ENCODE measurements at places on chromosomes 6 and 20.

- DNase-seq = no peak
Measured at GRCh38 chr20:35279040-35279439, 1.1 kb upstream of the MMP24OS start.

- no peak for DNase-seq
Measured at GRCh38 chr6:143215771-143216170, 155.1 kb downstream of the AIG1 start.

DNA sequence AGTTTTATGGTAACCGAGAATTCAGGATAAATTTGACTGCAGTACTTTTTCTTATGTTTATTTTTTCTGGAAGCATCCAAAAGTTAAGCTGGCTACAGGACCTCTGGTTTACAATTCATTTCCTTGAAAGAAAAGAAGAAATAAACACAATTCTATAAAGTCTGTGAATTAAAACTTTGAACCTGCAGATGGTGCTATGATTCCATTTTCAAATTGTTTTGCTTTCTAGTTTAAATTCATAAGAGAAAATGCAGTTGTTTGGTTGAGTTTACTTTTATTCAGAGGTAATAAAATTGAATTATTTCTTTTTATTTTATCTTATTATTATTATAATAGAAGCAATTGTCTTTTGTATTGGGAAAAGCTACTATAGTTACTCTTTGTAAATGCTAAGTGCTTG, 1.8 kb upstream of the VIP start:
- no peak for DNase-seq

DNA sequence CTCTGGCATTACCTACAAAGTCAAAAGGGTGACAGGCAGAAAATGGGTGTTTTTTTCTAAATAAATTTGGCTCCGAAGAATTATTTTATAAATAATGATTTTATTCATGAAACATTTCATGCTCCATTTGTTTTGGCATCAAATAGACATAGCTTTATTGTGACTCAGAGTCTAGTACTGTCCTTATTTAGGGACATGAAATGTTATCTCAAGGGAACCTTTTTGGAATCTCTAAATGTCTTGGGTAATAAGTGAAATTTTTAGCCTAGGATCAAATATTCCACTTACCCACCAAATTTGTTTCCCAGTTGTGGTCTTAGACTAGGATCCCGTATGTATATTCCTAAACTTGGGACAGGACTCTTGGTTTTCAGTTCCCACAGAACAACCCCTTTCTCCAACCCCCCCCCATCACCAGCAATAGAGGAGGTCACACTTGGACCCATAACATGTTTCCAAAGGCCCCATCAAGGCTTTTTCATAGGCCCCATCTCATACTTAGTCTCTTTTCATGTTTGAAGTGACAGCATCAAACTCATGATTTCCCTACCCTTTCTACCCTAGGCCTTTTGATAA, 81.8 kb downstream of the JAG1 start:
- no peak for DNase-seq

DNA sequence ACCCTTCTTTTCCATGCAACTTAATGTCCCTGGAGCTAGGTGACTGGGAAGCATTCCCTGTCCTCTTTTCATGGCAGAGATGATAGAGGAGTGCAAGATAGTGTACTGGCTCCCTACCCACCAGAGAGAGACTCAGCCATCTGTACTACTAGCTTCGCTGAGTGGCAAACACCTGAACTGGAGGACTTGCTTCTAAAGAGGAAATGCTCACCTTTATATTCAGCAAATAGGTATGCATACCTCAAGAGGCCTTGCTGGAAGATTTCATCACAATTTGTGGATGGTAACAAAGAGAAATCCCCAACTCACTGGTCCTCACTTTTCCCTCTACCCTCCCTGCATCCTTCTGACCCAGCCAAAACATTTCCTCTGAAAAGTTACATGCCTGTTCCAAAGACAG, 124.1 kb downstream of the FOXA2 start:
- no peak for DNase-seq

DNA sequence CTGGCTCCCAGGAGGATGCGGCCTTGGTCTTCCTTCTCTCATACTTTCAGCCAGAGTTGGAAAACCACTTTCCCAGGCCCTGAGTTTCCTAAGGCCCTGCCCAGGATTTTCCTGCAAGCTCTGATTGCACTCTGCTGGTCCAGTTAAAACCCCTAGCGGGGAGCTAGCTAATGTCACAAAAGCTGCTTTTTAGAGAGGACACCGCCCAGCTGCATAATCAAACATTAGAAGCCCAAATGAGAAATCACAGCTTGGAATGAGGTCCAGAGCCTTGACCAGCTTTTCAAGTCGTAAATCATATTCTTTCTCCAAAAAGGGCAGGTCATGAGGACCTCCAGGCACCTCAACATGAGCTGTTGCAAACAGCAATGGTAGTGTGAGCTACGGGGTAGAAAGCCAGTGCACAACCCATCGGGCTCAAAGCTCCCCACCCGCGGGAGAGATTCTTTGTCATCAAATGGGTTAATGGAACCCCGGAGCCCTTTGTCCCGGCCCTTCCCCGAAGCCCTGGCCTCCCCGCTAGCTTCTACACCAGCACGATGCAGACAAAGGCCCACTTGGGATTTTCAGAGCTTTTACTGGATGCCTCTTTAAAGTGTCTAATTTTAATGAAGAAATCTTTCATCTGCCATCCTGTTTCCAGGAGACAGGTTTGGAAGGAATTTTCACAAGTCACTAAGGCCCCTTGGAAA, 134.0 kb downstream of the SCML4 start:
- DNase-seq = no peak

- no peak for DNase-seq
Measured at GRCh38 chr6:125477844-125478243, 176.1 kb upstream of the HDDC2 start.

DNA sequence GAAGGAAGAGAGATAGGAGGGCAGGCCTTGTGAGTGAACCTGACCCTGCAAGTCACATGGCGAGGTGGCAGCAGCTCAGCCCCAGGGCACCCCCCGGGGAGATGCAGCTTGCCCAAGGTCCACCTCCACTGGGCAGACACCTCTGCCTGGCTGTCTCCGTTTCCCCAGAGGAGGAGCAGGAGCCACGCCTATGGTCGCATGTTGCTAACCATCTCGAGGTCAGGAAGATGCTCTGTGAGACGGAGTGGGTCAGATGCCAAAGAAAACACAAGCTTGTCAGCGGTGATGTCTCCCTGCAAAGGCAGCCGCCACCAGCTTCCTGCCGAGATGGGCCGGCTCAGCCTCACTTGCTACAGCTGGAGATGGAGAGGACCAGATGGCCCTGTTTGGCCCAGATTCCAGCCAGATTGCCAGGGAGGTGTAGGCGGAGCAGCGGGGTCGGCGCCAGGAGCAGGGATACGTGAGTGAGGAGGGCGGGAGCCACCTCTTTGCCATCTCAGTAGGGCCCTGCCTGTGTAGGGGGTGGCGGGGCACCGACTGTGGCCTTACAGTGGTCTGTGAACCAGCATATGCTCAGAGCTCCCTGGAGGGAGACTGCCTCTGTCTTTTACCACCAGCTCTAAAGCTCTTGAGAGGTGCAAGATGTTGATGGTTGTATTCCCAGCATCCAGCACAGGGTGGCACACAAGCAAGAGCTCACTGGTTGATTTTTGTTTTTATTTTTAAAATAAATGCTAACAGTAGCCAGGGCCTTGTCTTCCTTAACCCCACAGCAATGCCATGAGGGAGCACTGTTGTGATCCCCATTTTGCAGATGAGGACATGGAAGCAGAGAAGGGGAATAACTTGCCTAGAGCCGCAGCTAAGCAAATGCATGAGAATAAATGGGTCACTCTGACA, 42.9 kb upstream of the FAM83D start:
- no peak for DNase-seq

GRCh38 chr6:141169419-141169818, 963.3 kb upstream of the GJE1 start:
- no peak for DNase-seq

- DNase-seq = no peak
Measured at GRCh38 chr6:30876039-30876730, 8.1 kb upstream of the DDR1 start.

DNA sequence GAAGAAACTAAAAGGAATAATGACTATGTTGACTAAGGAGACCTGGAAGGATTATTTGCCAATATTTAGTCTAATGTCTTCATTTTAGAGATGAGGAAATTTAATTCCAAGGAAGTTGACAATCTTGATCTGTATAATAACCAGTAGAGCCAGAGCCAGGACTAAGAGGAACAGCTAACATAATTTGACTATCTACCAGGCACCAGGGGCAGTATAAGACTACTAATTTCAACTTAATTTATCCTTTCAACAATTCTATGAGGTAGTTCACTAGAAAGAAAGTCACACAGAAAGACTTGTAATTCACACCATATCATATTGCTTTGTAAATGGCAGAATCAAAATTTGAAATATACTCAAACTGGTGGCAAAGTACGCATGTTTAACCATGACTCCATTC, 273.0 kb upstream of the STXBP5 start:
- DNase-seq = no peak

DNA sequence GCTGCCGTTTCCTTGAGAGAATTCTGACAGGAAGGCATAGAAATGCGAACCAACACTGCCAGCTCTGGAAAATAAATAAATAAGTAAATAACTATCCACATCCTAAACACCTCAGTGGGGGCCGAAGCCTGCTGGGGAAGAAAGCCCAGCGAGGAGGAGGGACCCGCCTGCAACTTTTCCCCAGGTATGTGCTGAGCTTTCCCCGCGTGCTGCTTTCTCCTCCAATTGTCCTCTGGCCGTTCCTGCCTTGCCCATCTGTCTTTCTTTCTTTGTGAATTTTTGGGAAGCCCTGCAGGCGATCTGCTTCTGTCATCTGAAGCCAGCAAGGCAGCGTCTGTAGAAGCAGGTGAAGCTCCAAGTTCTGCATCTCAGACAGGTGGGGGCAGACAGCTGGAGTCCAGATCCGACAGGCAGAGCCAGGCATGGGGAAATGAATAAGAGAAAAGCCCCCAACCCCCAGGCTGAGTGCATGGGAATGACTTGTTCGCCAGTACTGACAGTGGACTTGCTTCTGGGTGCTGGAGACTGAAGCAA, 49.2 kb upstream of the IL17A start:
- no peak for DNase-seq

GRCh38 chr6:164507206-164507940, 802.0 kb downstream of the C6orf118 start:
- no peak for DNase-seq

DNA sequence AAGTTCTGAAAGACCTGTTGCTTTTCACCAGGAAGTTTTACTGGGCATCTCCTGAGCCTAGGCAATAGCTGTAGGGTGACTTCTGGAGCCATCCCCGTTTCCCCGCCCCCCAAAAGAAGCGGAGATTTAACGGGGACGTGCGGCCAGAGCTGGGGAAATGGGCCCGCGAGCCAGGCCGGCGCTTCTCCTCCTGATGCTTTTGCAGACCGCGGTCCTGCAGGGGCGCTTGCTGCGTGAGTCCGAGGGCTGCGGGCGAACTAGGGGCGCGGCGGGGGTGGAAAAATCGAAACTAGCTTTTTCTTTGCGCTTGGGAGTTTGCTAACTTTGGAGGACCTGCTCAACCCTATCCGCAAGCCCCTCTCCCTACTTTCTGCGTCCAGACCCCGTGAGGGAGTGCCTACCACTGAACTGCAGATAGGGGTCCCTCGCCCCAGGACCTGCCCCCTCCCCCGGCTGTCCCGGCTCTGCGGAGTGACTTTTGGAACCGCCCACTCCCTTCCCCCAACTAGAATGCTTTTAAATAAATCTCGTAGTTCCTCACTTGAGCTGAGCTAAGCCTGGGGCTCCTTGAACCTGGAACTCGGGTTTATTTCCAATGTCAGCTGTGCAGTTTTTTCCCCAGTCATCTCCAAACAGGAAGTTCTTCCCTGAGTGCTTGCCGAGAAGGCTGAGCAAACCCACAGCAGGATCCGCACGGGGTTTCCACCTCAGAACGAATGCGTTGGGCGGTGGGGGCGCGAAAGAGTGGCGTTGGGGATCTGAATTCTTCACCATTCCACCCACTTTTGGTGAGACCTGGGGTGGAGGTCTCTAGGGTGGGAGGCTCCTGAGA, at the start of gene HFE:
Gene HFE, plus strand, starts transcription at position 146 of the 832 bp plus-strand sequence. Its CDS starts 12 bp downstream, at position 158.
- DNase-seq = peak; percentile 38

DNA sequence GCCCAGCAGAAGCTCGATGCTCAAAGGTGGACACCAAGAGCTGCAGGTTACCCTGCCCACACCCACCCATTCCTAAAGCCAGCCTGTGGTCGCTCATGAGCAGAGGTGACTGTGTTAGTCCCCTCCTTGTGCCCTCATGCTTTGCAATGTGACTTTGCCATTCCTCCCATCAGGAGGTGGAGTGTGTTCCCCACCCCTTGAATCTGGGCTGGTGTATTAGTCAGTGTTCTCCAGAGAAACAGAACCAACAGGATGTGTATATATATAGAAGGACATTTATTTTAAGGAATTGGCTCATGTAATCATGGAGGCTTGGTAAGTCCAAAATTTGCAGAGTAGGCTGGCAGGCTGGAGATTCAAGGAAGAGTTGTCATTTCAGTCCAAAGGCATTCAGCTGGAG, 54.4 kb upstream of the RNF24 start:
- DNase-seq = no peak

DNA sequence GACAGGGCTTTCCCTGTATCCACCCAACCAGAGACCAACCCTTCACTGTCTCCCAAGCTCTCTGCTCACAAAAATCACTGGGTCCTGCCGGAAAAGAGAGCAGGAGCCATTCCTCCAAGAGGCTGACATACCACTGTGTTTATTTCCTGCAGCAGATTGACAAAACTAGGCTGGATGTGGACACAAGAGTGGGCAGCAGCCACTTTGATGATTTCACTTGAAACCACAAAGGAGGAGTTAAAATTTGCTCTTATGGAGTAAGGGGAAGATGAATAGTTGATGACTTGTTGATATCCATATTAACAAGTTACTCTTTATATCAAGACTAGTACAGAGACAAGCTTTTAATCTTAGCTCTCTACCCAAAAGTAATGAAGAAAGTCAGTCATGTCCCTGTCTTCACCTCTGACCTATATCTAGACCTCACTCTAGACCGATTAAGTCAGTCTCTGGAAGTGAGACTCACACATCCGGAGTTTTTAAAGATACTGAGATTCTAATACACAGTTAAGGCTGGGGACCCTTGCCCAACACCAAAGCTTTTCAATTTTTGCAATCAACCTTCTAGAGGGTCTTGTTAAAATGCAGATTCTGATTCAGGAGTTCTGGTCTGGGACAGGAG, 73.8 kb downstream of the SCML4 start:
- no peak for DNase-seq

DNA sequence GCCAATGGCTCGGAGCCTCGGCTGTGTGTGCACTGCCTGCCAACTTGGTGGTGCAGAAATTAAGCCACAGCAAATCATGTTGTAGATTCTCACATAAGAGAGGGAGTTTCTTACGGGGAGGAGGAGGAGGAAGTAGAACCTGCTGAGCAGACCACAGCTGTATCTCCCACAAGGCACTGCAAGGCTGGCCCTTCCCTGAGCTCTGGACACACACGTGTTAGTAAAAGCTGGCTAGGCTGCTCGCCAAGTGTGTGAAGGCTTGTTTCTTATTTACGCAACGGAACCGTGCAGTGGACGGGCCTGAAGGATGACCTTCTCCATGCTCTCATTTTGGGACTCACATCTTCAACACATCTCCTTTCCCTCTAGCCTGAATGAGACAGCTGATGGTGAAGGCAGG, 15.7 kb upstream of the QKI start:
- DNase-seq = no peak

- no peak for DNase-seq
Measured at GRCh38 chr6:133827766-133828165, 61.1 kb upstream of the TCF21 start.

Data from NCI-H2029 treated with DMSO at 0.1 percent for 48 hours (cell line).